Left ventricle myocardium inferior (tissue), 1 donor: ENCODE measurements at places on chromosomes 7 and 10.

- no peaks in the 10 kb centered on the region for H3K27me3 ChIP-seq
- H3K4me1 ChIP-seq, result no peaks in the 10 kb centered on the region
- DNase-seq, result no peak
- no peak overlapping the region for H3K27ac ChIP-seq
- no peak overlapping the region for H3K4me3 ChIP-seq
- H3K36me3 ChIP-seq, result no peaks in the 10 kb centered on the region
These were observed 384.1 kb upstream of the CNTNAP2 start for GRCh38 chr7:145732521-145732920.

DNA sequence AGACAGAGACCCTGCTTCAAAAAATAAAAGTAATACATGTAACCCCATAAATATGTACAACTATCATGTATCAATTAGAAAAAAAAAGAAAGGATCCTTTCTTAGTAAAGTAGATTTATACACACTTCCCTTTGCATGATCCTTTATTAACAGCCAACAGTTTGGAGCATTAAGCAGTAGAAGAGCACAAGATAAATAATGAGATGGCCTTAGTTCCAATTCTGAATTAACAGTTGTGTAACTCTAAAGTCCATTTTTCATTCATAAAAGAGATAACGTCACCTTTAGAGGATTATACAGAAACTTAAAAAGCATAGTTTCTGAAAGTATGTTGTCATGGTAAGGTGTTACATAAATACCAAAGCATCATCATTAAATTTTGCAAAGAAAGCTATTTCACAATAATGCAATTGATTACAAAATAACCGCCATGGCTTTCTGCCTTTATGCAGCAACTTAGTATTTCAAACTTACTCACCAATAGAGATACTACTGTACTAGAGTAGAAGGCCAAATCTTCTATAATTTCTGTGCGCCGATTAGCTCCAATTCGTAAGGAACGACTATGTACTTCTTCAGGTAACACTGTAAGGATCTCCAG lies 40.3 kb downstream of the TNPO3 start:
- H3K36me3 ChIP-seq, result peaks cover 59% of the 10 kb centered on the region
- H3K27me3 ChIP-seq, result no peaks in the 10 kb centered on the region
- no peak for DNase-seq
- H3K27ac ChIP-seq, result no peak overlapping the region
- no peak overlapping the region for H3K4me3 ChIP-seq
- H3K4me1 ChIP-seq, result peaks cover 9% of the 10 kb centered on the region

- H3K27ac ChIP-seq, result no peak overlapping the region
- peaks cover 44% of the 10 kb centered on the region for H3K4me1 ChIP-seq
- H3K4me3 ChIP-seq, result peak overlapping the region; percentile 58
These were observed 799 bp downstream of the VAX1 start for GRCh38 chr10:117137031-117137910.

DNA sequence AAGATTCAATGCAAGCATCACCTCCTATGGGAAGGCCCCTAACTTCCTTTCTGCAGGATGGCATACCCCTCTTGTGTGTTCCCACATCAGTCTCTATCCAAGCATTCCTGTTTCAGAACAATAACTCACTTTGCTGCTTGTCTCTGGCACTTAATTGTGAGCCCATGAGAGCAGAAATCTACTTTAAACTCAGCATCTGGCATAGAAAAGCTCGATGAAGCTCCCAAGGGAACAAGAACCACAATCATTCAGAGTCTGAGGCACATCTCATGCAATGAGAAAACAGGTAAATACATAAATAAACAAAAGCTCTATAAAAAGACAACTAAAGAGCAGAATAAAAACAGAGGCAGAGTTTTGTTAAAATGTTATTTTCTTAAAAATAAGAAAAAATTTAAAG lies 66.2 kb downstream of the VPS41 start:
- H3K4me1 ChIP-seq, result peaks cover 14% of the 10 kb centered on the region
- no peaks in the 10 kb centered on the region for H3K27me3 ChIP-seq
- H3K4me3 ChIP-seq, result no peak overlapping the region
- no peak for DNase-seq
- no peak overlapping the region for H3K27ac ChIP-seq

DNA sequence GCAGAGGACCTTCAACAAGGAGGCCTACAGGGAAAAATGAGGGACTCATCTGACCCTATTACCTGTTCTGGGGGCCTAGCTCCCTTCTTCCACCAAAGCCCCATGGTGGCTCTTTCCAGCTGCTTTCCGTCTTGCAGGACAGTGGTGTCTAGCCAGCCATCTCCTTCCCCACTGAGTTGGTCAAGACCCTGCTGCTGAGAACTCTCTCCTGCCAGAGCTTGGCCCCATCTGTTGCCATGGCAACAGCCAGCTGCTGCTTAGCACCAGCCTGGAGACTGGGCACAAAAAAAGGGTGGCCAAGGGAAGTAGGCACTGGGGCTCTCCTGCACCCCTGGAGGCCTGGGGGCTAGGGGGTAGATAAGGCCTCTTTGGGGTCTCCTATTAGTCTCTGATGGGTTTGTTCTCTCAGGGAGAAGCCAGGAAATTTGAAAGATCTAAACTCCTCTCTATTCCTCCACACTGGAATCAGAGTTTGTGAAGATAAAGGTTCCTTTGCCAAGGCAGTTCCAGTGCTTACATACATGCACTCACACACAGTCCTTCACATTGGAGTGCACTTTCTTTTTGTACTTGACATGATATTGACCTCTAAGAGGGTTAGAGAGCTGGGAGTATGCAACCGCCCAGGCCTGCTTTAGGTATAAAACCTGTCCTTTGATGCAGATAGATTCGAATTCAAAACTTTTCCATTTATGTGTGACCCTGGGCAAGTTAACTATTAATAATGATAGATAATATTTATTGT lies 15.8 kb downstream of the TSPAN33 start:
- H3K27ac ChIP-seq, result no peak overlapping the region
- no peaks in the 10 kb centered on the region for H3K36me3 ChIP-seq
- no peaks in the 10 kb centered on the region for H3K27me3 ChIP-seq
- no peak for DNase-seq

GRCh38 chr7:151308256-151308655 lies 33.4 kb upstream of the NUB1 start:
- DNase-seq, result no peak
- H3K27me3 ChIP-seq, result peaks cover 50% of the 10 kb centered on the region
- no peak overlapping the region for H3K4me3 ChIP-seq
- peaks cover 7% of the 10 kb centered on the region for H3K4me1 ChIP-seq
- no peak overlapping the region for H3K27ac ChIP-seq

DNA sequence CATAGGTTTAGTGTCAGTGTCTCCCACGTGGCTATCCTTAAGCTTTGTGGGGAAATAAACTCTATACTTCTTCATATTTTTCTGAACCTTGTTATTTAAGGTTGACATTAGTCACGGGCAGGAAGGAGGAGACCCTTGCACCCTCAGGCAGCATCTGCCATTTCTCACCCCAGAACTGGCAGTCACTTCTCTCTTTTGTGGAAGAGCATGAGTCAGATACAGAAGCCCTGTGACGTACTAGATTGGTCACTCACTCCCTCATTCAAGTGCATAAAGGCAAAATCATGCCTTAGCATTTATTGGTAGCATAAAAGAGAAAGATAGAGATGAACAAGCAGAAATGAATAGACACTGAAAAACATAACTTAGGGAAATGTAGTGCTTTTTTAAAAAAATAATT lies 206.0 kb upstream of the MDFIC start:
- no peak for DNase-seq
- H3K36me3 ChIP-seq, result no peaks in the 10 kb centered on the region
- no peak overlapping the region for H3K4me3 ChIP-seq

- no peak overlapping the region for H3K4me3 ChIP-seq
- no peaks in the 10 kb centered on the region for H3K36me3 ChIP-seq
- peaks cover 6% of the 10 kb centered on the region for H3K27me3 ChIP-seq
- no peaks in the 10 kb centered on the region for H3K4me1 ChIP-seq
- H3K27ac ChIP-seq, result no peak overlapping the region
These were observed 66.2 kb upstream of the CDK13 start for GRCh38 chr7:39883812-39884390.

DNA sequence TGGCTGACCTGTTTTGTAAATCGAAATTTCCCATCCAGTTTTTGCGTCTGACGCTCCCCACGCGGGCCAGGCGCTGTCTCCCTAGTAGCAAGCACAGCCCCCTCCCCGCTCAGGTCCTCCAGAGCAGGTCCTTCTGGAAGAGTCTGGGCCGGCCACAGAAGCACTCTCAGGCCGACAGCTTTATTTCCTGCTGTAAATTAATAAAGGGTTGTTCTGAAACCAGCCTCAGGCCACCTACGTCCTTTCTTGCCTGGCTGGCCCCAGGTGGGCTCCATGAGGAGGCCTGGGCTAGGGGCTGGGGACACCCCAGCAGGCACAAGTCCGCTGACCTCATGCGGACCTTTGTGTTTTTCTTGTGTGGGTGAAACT lies 35.2 kb downstream of the CAMK2B start:
- H3K4me3 ChIP-seq, result no peak overlapping the region
- H3K36me3 ChIP-seq, result no peaks in the 10 kb centered on the region
- peak; percentile 11 for DNase-seq
- H3K27ac ChIP-seq, result peak overlapping the region; percentile 84

GRCh38 chr10:49123981-49124950 lies 8.9 kb upstream of the VSTM4 start:
- DNase-seq, result no peak
- no peaks in the 10 kb centered on the region for H3K4me1 ChIP-seq
- H3K4me3 ChIP-seq, result no peak overlapping the region
- no peaks in the 10 kb centered on the region for H3K27me3 ChIP-seq
- H3K27ac ChIP-seq, result no peak overlapping the region

DNA sequence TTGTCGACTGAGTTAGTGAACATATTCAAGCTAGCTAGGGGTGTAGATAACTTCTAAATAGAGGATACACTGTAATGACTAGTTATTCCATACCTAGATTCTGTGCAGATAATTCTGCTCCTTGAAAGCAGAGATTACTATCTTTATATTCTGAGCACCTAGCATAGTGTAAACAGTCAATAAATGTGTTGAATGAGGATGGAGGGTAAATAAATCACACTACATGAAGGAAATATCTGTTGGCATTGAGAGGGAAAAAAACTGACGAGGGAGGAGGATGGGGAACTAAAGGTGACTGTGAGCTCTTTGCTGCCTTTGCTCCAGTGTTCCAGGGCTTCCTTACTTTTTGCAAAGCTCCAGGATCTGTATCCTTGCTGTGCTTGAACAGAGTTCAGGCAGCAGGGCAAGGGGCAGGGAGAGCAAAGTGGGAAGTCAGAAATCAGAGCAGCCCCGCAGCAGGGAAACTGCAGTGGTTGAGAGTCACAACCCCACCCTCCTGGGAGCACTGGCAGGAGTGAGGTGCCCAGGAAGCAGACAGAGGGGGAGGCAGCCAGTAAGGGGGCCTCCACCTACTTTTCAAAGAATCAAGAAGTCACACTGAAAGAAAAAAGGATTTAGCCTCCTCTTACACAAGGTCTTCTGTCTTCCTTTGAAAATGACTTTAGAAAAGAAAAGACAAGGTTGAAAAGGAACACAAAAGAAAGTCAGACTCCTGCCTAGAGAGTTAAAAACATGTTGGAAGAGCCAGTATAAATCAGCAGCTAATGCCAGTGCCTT lies 71.8 kb upstream of the LRRN3 start:
- no peak overlapping the region for H3K4me3 ChIP-seq
- H3K27ac ChIP-seq, result no peak overlapping the region
- H3K36me3 ChIP-seq, result no peaks in the 10 kb centered on the region
- no peak for DNase-seq
- H3K27me3 ChIP-seq, result no peaks in the 10 kb centered on the region

DNA sequence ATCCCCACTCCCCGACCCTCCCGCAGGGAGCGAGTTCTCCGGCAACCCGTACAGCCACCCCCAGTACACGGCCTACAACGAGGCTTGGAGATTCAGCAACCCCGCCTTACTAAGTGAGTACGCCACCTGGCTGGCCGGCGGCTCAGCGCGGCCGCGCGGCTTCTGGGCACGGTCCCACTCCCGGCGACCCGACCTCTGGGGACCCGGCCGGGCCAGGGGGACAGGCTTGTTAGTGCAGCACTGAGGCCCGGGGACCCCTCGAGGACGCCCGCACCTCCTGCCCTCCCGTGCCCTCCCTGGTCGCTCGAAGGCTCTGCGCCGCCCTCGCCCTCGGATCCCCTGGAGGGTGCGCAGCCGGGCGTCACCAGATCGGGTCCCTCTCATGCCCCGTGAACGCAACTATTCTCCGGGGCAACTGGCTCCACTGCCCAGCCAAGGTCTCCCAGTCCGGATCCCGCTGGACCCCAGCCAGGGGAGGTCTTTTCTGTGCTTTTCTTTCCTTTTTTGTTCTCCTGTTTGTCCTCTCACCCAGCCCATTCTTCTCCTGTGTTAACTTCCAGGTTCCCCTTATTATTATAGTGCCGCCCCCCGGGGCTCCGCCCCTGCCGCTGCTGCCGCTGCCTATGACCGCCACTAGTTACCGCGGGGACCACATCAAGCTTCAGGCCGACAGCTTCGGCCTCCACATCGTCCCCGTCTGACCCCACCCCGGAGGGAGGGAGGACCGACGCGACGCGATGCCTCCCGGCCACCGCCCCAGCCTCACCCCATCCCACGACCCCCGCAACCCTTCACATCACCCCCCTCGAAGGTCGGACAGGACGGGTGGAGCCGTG lies 81.8 kb downstream of the PAX2 start:
- H3K27me3 ChIP-seq, result peaks cover 98% of the 10 kb centered on the region
- no peaks in the 10 kb centered on the region for H3K36me3 ChIP-seq
- DNase-seq, result no peak
- H3K27ac ChIP-seq, result no peak overlapping the region

GRCh38 chr10:73262105-73262730 lies 9.8 kb upstream of the MRPS16 start:
- H3K36me3 ChIP-seq, result no peaks in the 10 kb centered on the region
- no peak overlapping the region for H3K27ac ChIP-seq
- H3K27me3 ChIP-seq, result no peaks in the 10 kb centered on the region
- no peak overlapping the region for H3K4me3 ChIP-seq
- no peaks in the 10 kb centered on the region for H3K4me1 ChIP-seq
- no peak for DNase-seq

DNA sequence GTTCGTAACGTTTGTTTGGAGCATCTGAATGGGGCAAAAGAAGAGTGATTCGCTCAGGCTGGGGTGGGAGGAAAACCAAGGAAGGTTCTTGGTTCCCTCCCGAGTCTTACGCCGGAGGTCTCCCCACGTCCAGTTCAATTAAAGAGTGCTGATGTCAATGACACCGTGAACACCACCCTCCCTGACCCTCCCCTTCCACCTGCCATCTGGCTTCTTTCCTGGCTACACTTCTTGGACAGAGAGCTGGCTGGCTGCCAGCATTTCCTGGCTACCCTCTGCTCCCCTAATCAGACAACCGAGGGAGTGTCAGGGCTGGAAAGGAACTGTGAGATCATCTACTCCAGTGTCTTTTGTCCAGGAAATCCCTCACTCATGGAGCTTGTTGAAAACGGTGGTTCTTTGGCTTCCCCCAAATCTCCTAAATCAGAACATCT lies 24.1 kb upstream of the FFAR4 start:
- peaks cover 7% of the 10 kb centered on the region for H3K27me3 ChIP-seq
- H3K4me1 ChIP-seq, result peaks cover 11% of the 10 kb centered on the region
- DNase-seq, result peak; percentile 71
- no peaks in the 10 kb centered on the region for H3K36me3 ChIP-seq
